ENCODE measurements at places on chromosomes 1 and 21.

DNA sequence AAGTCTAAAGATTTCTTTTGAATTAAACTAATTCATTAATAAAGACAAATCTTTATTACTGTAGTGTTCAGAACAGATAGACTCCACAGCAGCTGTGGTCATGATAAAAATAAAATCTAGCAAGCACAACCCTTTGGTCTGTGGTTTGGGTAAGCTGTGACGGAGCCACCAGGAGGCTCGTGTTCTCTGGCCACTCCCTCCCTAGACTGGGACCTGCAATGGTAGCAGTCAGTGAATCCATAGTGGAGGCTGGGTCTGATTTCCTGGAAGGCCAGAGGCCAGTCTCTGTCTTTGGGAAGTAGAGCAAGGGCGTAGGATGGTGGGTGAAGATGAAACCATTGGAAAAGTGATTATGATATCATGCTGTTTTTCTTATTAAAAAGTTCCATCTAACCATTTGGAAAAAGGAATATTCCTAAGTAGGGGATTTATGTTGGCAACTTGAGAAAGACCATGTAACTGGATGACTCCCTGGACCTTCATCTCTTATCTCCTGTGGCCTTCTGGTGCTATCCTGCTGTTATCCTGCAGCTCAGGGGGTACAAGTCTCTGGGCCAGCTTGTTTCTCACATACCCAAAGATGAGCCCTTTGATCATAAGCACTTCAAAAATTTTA, 39.0 kb downstream of the TENT5C start:
- DNase-seq: no peak

DNA sequence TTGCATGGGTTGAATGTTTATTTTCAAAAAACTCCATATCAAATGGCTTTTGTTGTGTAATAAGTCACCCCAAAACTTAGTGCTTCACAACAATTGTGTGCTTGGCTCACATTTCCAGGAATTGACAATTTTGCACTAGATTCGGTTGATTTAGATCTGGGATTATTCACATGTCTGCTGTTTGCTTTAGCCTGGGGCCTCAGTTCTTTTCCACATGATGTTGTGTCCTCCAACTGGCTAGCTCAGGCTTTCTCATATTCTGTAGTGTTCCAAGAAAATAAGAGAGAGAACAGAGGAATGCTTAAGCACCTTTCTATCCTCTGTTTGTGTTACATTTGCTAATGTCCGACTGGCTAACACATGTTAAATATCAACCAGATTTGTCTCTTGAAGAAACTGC, 281.5 kb upstream of the ADGRL4 start:
- DNase-seq: no peak

GRCh38 chr1:82392513-82392912, 591.8 kb downstream of the ADGRL2 start:
- peak; percentile 87 for DNase-seq

GRCh38 chr21:31594726-31595125, 64.8 kb upstream of the SOD1 start:
- DNase-seq: no peak

- DNase-seq: no peak
These were observed 18.6 kb upstream of the PRDM15 start for GRCh38 chr21:41897700-41898099.

- DNase-seq: no peak
These were observed 26.5 kb downstream of the GNAT2 start for GRCh38 chr1:109592916-109593315.

GRCh38 chr1:231355171-231355570, 17.1 kb downstream of the SPRTN start:
- no peak for DNase-seq

DNA sequence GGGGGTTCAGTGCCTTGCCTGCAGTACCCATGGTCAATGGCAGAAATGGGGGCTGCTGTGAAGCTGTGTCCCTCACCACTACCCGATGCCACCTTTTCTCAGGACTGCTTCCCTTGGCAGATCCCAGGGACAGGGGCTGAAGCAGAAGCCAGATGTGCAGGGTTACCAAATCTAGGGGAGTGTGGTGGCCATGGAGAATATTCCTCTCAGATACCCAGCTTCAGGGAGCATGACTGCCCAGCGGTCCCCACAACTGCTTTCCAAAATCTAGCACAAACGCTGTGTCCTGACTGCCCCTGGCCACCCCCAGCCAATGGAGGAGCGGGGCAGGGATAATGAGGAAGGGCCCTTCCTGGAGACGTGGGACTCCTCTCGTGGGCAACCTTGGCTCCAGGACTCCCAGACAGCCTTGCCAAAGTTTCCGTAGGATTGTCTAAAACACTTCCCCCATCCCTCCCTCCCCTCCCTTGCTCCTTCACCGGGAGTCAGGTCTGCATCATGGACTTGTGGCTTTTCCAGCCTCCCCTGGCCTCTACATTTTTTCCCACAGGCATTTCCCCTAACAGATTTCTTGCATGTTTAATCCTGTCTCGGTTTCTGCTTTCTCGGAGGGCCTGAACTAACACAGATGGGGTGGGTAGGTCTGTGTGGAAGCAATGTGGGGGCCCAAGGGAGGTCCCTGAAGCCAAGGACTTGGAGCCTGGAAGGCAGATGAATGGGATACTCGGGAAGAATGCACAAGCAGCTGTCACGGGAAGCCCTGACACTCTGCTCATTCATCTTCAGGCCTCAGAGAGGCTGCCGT, 80.5 kb downstream of the OMA1 start:
- peak; percentile 85 for DNase-seq
